ENCODE measurements at places on chromosomes 7 and 10.

- no peak for DNase-seq
These were observed 66.0 kb downstream of the JCAD start for GRCh38 chr10:29993319-29993915.

GRCh38 chr7:87784424-87784823 lies 91.7 kb downstream of the SLC25A40 start:
- DNase-seq: no peak

DNA sequence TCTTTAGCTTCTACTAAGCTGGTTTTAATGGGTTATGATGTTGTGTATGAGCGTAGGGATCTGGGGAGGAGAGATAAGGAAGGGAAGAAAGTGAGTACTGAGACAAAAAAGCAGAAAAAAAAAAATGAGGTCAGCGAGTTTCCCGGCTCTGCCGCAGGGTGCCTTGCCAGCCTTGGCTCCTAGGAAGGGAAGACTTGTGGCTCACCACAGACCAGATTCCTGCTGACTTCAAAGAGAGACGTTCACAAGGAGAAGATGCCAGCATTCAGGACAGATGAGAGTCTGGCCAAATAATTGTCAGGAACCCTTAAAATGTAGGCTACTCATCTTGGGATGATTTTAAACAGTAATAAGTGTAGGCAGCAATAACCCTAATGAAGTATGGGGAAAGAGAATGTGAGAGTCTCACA lies 11.4 kb upstream of the FAS start:
- DNase-seq: no peak

GRCh38 chr7:150986099-150986512 lies 4.7 kb upstream of the NOS3 start:
- DNase-seq: peak; percentile 61

DNA sequence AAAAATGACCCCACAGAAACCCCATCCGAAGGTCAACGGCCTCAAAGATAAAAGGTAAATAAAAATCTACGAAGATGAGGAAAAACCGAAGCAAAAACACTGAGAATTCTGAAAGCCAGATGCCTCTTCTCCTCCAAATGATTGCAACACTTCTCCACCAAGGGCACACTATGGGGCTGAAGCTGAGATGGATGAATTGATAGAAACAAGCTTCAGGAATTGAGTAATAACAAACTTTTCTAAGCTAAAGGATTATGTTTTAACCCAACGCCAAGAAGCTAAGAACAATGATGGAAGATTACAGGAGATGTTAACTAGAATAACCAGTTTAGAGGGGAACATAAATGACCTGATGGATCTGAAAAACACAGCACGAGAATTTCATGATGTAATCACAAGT lies 127.8 kb downstream of the MACC1 start:
- no peak for DNase-seq

GRCh38 chr7:141975806-141976523 lies 2.4 kb upstream of the TAS2R38 start:
- peak; percentile 87 for DNase-seq

DNA sequence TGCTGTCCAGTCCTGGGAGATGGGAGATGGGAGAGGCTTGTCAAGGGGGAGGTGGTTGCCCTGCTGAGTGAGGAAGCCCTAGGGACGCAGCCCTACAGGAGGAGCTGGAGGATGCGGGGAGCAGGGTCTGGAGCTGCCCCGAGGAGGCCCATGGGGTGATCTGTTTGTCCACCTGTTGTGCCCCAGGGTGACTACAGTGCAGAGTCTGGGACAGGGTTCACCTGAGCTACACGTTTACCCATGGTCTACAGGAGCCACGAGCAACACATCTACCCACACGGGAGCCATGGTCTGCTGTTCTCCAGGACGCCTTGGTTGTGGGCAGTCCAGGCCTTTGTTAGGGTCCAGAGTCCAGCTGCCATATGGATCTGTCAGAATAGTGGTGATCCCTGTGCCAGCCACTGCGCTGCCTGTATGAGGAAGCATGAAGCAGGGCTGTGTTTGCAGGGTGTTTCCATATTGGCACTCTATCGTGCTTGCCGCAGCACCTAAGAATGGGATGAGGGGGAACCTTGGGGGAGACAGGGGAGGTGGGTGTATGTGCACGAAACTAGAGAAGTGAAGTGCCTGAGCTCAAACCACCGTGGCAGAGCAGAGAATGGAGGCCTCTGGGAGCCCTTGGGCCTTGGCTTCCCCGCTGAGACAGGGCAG lies 23.7 kb downstream of the ZNF775 start:
- no peak for DNase-seq

- DNase-seq: peak; percentile 28
These were observed 171.1 kb downstream of the GRM3 start for GRCh38 chr7:86814661-86815379.

- DNase-seq: no peak
These were observed 597.5 kb upstream of the PCDH15 start for GRCh38 chr10:55398497-55398882.

GRCh38 chr7:144384071-144384470 lies 19.4 kb downstream of the NOBOX start:
- DNase-seq: no peak

GRCh38 chr10:80477813-80478212 lies 23.7 kb downstream of the TSPAN14 start:
- no peak for DNase-seq

- no peak for DNase-seq
These were observed 77.1 kb upstream of the DUSP5 start for GRCh38 chr10:110420401-110421193.

DNA sequence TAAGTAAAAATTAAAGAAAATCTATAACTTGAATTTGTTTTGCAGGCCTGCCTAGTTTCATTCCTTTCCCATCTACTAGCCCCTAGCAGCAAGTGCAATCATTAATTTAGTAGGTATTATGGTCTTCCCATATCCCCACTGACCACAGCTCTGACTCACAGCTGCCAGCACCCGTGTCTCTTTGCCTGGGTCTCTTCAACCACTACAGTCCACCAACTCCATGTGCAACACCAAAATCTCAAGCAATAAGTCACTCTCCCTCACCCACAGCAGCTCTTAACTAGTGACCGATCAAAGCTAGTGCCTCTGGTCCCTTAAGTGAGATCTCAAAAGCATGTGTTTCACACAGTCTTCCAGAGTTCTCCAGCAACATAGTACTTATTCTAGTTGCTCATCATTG lies 26.0 kb upstream of the THSD7A start:
- no peak for DNase-seq

DNA sequence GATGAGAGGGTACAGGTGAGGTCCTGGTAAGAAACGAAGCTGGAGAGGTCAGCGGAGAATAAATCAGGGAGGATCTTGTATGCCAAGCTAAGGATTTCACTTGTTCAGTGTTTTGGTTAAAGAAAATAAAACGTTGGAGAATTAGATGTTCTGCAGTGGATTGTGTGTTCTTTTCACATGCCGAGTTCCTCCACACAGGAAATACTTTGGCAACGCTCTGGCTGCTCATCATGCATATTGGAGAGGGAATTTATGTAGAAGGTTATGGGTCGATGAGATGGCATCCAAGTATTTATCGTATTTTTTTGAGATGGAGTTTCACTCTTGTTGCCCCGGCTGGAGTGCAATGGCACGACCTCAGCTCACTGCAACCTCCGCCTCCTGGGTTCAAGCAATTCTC lies 11.0 kb downstream of the RPS24 start:
- DNase-seq: no peak

DNA sequence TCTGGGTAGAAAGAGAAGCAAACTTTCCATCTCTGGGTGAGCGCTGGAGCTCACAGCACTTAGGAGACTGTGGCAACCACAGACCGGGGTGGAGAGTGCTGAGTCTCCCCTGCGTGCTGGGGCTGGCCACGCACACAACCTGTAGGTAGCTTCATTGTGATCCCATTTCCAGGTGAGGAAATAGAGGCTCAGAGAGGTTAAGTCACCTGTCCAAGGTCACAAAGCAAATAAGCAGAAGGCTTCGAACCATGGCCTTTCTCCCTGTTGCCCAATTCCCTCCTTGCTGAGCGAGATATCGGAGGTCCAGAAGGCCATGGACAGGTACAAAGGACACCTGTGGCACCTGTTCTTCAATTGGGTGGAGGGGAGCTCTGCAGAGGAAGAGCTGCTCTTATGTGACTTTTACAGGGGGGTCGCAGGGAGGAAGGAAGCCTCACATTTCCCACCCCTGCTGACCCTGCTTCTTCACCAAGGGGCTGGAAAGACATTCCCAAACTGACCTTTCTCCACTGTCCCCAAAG lies 39.4 kb downstream of the ZCCHC24 start:
- DNase-seq: no peak

- DNase-seq: no peak
These were observed 33.8 kb upstream of the SFMBT2 start for GRCh38 chr10:7444551-7445121.

DNA sequence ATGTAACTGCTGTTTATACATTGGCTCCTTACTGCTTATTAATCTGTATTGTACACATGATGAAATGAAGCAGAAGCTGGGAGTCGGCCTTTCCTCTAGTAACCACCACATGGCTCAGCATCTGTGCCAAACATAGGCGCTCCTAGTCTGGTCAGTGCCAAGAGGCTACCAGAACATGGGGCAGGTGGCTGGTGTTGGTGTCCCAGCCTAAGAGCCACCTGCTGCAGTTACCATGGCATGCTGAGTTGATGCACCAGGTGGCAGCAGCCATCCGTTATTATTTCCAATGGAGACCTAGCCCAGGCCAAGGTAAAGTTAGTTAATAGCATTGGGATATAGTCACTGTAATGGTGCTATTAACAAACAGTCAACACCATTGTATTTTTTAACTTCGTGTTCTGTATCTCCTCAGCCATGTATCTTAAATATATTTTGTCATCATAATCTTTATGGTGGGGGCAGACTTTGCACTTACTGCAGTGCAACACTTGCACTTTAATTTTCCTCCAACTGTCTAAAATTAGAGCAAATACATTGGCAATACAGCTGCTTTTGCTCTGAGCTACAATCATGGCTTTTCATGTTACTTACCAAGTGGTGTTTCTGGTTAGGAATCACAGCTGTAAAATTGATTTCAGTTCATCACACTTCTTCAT lies 33.1 kb downstream of the HBP1 start:
- peak; percentile 63 for DNase-seq

GRCh38 chr10:66852811-66853210 lies 73.0 kb upstream of the LRRTM3 start:
- DNase-seq: no peak

DNA sequence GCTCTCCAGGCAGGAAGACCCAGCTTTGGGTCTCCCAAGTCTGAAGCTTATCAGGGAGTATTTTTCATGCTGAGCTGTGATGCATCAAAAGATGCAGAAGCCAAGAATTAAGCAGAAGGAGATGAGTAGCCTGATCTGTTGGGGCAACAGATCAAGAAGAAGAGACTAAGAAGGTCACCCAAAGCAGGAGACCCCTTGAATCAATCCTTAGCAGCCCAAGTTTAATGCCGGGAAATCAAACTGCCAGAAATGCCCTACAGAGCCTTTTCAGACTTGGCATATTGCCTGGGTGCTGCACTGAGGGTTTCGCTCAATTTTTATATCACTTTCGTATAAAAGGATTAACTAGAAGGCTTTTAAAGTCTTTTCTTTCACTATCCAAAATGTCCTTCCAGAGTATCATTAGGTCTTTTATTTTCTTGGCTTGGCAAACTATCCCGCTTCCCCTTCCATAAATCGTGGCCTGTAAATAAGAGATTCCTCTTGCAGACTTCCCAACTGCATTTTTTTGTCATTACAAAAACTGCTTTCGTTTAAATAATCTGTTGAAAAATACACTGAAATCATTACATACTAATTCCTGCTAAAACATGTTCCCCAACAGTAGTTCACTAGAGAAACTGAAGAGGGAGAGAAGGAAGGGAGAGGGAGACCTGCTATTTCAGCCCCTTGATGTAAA lies 49.0 kb upstream of the STK17A start:
- DNase-seq: no peak

DNA sequence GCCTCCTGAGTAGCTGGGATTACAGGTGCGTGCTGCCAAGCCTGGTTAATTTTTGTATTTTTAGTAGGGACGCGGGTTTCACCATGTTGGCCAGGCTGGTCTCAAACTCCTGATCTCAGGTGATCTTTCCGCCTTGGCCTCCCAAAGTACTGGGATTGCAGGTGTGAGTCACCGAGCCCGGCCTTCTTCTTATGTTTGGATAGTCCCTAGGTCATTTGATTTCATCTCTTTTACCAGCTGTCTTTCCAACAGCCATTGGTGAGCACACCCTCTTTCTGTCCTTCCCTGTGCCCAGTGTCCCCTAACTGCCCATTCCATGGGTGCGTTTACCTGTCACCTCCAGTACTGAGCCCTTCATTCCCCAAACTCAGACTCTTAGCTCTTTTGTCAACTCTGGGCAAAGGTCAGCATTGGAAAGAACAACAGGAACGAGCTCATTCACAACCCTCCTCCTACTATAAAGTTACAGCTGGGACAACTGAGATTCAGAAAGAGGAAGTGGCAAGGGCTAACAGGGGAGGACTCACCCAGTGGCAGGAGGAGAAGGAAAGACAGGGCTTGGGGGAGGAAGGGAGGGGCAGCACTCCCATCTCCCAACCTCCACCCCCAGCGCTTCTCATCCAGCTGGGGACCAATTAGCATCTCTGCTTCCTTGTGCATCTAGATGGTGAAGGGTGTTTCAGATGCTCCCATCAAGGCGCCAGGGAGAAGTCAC lies 5.6 kb downstream of the SSC4D start:
- no peak for DNase-seq

GRCh38 chr10:113360870-113361269 lies 192.0 kb upstream of the HABP2 start:
- DNase-seq: no peak

DNA sequence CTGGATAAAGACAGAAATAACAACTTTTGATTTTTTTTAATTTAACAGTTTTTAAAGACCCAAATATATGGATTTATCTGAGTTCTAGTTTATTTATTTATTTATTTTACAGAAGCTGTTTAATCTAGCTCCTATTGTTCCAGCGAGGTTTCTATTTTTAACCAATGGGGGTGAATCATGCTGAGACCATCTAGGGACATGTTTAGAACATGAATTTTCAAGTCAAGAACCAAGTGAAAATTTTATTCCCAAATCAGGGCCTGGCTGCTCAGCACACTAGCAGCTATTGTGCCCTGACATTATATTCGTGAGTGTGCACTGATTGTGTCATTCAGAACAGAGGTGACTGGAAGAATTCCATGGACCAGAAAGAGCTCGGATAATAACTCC lies 24.6 kb upstream of the MPP7 start:
- no peak for DNase-seq

DNA sequence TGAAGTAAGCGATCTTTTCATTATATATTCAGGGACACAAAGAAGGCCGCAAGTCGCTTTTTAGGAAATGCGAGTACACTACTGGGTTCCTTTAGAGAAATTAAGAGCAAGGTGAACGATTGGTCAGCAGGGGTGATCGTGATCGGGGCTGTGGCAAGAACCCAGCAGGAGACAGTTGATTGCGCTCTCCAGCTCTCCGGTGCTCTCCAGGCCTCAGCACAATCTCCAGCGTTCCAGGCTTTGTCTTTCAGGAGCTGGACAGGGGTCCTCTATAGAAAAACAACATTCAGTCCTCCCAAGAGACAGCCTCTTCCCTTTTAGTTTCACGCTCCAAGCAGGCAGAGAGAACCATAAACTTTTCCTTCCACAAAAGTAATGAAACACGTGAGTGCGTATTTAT lies 170.5 kb upstream of the KLF6 start:
- DNase-seq: no peak

- no peak for DNase-seq
These were observed 15.3 kb downstream of the SCRN1 start for GRCh38 chr7:29974286-29974685.

Measured in HAP-1 (cell line).